Stimulated activated CD4-positive, alpha-beta T cell treated with anti-CD3 and anti-CD28 coated beads, TNF-alpha, amount 100 ng/mL, for 4 hours (primary cell): ENCODE measurements at places on chromosomes 1 and 21.

- DNase-seq: no peak
Measured at GRCh38 chr1:63651161-63651701, 58.0 kb downstream of the PGM1 start.

DNA sequence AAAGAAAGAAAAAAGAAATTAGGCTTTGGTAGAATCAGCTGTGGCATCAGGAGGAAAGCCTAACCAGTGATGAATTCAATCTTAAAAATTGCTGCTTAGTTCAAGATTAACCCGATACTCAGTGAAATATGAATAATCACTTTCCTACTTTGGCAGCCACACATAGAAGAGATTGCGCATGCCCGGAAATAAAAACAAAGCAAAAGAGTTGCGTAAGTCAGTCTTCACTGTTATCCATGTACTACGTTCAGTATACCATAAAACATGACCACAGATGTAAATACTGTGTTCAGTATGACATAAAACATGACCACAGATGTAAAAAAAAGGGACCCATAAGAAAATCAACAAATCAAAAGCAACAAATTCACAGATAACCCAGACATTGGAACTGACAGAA is 19.2 kb downstream of the CD1D start:
- DNase-seq: no peak

GRCh38 chr1:119115736-119116135 is 24.7 kb downstream of the WARS2 start:
- no peak for DNase-seq

- DNase-seq: no peak
Measured at GRCh38 chr1:209150114-209150513, 433.4 kb upstream of the CAMK1G start.

DNA sequence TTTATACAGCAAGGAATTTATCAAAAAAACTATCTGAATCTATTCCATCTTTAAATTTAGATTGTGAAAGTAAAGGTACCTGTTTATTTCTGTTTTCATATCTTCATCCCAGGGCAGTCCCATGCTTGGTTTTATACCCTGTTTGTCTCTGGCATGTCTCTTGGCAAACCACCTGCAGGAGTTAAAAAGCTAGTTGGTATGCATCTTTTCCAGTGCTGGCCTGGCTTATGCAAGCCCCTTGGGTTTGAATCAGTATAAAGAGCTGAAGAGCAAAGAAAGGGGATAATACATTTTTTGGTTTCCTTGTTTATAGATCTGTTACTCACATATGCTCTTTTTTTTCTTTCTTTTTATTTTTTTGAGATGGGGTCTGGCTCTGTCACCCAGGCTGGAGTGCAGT is 37.8 kb downstream of the LRRC8C start:
- no peak for DNase-seq

- no peak for DNase-seq
Measured at GRCh38 chr21:14499316-14499715, 46.8 kb downstream of the SAMSN1 start.

DNA sequence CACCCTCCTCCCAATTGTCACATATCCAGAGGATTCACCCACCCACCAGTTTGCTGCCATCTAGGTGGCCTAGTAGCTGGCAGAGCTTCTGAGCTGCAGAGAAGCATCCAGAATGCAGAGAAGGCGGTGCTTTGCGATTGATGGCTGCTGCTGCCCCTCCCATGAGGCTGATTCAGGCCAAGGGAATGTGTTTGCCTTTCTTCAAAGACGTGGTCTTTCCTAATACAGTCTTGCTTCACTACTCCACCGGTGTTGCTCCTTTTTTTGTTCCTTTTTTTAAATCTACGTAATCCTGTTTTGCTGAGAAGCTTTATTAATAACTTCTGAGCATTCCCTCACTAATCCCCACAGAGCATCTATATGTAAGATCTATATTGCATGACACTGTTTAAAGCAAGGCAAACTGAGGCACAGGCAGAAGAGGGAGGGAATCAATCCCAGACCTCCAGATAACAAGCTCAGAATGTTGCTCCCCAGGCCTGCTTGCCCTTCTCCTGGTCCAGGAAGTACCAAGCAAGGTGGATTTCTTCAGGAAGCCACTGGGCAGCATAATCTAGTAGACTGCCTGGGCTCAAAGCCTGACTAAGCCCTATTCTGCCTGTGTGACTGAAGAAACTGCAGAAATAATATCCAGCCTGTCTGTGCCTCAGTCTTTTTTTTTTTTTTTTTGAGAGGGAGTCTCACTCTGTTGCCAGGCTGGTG is 275.5 kb upstream of the FMN2 start:
- DNase-seq: no peak

DNA sequence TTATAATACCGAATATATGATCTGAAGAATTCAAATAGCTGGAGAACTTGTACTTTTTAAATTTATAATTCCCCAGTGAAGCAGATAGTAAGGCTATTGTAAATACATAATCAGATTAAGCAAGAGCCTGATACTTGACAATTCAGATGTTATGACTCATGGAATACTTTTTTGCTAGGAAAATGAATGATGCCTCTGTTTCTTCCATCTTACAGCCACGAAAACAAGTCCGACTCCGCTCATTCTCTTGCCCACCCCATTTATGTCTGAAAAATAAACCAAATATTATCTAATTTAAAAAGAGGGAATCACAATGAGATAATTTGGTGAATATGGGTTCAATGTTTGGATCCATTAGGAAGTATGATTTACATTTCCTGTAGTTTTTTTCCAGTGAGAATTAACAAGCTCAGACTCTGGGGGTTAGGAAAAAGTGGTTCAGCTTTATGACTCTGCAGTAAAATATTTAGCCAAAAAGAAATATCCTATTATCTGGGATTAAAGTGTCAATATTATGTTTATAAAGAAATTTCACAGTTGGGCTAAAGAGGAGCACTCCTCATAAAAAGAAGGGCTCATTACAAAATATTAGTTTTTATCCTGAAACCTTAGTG is 50.4 kb upstream of the DAB1 start:
- DNase-seq: no peak

DNA sequence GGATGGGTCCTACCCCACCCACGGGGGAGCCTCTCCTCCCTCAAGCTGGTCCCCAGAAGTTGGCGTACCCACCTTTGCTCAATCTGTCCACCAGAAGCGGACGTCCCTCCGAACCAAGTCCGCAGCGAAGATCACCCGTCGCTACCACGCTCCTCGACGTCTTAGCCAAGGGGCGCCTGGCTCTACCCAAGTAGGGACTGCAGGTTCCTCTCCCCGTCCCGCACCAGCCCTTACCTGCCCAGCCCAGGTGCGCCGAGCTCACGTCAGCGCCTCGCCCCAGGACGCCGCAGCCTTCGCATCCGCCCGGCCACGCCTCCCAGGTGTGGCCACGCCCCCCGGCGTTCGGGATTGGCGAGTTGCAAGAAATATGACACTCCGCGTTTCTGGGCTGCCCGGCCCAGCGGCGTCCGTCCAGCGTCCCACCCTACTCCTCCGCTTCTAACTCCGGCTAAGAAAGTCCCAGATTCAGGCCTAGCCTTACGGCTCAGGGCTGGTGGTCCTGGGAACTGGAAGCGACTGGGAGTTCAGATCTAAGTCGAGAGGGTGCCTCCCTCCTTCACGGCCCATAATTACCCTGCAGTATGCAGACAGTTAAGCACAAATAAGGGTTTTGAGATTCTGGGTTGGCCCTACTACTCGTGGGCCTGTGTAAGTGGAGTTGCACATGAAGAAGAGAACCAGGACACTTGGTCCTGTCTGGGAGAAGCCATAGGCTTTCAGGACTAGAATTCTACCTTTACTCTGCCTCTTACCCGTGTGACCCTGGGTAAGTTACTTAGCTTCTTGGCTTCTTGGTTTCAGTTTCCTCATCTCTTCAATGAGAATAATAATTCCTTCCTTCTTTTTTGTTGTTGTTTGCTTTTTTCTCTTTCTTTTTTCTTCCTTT is at the start of gene IRF6:
Gene IRF6, minus strand, starts transcription at position 268 of the 886 bp plus-strand sequence. CDS start 4,729 bp downstream, outside the sequence.
- DNase-seq: peak; percentile 43
